ENCODE measurements at places on chromosomes 6 and 20. TPM values are rescaled to one million over a fixed set of nuclear protein-coding genes. Genes with fewer than 3 reads are reported as not detected.

GHRH gene
- not detected for total RNA-seq

FLRT3 gene
- not detected for total RNA-seq

MTCH1 gene
- total RNA-seq = 219 TPM

MRPL14 gene
- total RNA-seq = 78.8 TPM

ASIP gene
- total RNA-seq = not detected

SMOC2 gene
- 1.8 TPM for total RNA-seq

IRAK1BP1 gene
- 6.2 TPM for total RNA-seq

FAM135A gene
- 13.1 TPM for total RNA-seq

PTCHD4 gene
- total RNA-seq = 0.17 TPM

MUC21 gene
- total RNA-seq = not detected

MLIP gene
- 0.74 TPM for total RNA-seq

PTGIS gene
- not detected for total RNA-seq

GLP1R gene
- total RNA-seq = not detected

SLC35F1 gene
- total RNA-seq = 8.3 TPM

PI3 gene
- total RNA-seq = not detected

HCK gene
- not detected for total RNA-seq

GPLD1 gene
- total RNA-seq = 0.63 TPM

TCF21 gene
- total RNA-seq = not detected

OOEP gene
- not detected for total RNA-seq

COL21A1 gene
- 51.6 TPM for total RNA-seq

PCIF1 gene
- 47.5 TPM for total RNA-seq
